C1 segment of cervical spinal cord (tissue), 14 donors: ENCODE measurements at places on chromosomes 4 and X.

DNA sequence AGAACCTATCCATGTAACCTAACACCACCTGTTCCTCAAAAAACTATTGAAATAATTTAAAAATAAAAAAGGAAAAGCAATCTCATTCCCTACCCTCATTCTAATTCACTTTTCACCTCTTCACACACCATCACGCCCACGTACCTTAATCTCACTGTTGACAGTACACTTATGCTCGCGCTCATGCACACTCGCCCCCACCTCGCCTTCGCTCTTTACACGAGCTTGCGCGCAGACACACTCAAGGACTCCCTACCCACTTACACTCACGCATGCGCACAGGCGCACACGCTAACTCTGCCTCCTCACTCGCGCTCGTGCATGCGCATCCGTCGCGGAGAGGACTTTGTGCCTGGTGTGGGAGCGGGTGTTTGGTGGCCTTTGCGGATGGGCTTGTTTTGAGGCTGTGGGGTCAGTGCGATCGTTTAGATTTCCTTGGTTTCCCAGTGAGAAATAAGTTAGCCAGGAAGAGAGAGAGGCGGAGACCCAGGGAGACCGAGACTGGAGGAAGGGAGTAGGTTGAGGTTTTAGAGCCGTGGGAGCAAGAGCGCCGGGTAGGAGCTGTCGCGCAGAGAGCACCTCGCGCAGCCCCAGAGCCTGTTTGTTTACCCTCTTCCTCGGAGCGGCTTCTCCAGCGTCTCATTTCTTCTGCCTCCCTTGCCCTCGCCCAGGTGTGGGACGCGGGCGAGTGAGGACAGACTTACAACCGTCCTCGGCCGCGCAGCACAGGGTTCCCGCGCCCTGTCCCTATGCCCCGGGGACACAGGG lies 8.1 kb upstream of the GSX2 start:
- peak; percentile 8 for DNase-seq

DNA sequence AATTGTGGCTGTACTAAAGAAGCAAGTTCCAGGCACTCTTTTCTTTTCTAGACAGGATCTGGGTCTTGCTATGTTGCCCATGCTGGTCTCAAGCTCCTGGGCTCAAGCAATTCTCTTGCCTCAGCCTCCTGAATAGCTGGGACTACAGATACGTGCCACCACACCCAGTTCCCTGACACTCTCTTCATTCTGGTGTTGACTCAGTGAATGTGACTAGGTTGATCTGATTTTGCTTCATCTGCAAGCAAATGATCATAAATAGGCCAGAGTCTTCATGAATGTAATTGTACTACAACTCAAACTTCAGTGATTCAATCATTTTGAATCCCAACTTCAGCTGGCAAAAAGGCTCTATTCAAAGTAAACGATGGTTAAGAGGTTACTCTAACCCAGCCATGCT lies 78.5 kb downstream of the APBB2 start:
- no peak for DNase-seq

DNA sequence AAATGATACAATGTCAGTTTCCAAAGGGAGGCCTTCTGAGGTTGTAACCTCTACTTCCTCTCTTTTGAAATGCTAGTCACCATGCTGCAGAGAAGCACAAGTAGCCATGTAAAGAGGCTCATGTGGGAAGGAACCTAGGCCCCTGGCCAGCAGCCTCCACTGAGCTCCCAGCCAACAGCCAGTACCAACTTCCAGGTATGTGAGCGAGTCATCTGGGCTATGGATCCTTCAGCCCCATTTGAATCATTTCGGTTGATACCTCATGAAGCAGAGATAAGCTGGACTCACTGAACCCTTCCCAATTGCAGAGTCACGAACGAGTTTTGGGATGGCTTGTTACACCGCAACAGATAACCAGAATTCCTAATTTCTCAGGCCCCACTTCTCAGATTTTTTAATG lies 187.0 kb upstream of the LDB2 start:
- no peak for DNase-seq

DNA sequence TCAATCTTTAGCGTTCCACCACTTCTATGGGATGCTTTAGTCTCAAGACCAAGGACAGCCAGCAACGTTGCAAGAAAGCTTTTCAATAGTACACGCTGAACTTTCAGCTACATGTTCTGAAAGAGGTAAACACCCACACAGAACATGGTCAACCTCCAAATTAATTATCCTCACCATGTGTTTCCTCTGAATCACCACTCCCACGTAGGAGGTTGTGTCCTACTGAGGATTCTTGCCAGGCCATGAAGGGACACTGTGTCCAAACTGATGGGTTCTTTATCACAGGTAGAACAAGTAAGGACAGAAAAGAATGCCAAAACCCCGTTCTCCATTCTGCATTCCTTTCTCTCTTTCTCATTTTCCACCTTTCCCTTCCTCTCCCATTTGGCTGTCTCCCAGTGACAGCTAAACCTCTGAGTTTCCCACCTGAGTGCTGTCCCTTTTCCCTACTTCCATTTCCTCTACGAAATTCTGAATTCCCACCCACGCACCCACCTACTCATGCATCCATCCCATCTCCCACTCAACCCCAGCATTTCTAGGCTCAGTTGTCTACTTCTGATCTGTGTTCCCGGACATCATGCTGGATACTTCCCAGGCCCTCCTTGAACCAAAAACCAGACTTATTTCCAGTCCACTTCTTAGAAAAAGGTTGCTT lies 29.0 kb upstream of the GPM6B start:
- peak; percentile 82 for DNase-seq

DNA sequence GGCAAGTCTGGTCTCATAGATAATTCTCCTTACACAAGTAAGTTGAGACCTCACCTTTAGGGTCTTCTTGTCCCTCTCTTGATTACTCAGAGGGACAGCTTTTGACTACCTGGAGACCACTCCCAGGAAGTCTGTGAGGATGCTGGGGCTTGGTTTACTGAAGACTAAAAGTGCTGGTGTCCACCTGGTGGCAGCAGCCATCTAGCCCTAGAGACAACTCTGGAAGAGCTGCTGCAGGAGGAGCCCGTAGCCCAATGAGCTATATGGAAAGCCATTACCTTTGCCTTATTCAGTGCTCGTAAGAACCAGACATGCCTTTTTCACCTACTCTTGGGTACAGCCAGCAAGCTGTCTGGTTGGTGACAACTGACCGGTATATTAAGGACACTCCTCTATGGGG lies 7.3 kb downstream of the FGFBP2 start:
- DNase-seq = no peak

DNA sequence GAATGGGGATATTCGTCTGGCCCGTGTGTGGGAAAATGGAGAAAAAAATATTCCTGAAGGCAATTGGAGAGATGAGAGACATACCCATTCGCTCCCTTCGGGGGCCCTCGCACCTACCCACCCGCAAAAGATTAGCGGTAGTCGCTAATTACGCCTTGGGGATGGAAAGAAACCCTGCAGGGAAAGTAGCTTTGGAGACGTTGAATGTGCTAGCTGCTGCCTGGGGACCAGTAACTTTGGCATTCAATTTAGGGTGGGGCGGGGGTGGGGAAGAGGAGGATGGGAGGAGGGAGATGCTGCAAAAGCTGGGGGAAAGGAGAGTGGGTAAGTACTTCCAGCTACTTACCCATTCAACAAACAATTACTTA lies 407 bp upstream of the ZC4H2 start:
- DNase-seq = no peak

DNA sequence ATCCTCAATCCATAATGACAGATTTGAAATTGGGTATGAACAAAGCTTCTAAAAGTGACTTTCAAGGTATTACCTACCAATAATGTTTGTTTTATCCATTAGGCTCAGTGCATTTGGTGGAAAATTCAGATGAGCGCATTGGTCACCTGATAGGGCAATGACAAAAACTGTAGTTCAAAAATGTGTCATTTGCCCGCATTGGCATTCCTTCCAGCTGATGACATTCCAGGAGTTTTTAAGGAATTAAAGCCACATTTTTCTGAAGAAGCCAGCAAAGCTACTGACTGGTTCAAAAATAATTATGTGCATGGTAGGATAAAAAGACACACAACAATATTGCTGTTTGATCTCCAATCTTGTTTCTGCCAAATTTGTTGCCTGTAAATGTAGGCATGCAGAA lies 473.4 kb upstream of the CPEB2 start:
- no peak for DNase-seq

DNA sequence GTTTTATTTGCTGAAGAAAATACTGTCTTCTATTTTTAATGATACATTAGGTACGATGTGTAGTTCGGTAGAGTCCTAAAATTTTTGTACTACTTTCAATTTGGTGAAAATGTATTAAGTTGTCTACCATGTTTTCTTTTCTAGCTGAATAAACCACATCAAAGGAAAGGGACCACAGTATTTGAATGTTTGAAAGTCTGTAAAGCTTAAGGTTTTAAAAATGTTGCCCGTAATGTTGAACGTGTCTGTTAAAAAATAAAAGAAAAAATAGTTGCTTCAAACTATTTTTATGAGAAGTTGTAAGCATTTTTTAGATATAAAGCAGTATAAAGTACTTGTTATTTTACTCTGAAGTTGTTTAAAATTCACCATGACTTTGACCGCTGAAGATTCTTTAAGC lies 3.2 kb downstream of the CDKN2AIP start:
- DNase-seq = no peak

DNA sequence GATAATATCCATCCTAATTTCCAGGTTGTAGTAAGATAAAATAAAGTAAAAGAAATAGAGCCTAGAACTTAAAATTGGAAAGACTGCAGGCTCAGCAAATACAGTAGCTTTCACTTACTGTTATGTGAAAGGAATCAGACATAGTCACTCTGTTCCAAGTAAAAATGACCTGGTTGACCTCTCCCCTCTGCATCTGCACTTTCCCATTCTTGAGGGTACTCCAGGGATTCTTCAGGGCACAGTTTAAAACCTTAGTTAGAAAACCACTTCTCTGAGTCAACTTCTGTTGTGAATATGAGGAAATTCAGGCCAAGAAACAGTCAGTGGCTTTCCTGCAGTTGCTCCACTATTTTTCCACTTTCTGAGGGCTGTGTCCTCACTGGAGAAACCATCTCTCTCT lies 42.9 kb downstream of the FRAS1 start:
- DNase-seq = no peak

DNA sequence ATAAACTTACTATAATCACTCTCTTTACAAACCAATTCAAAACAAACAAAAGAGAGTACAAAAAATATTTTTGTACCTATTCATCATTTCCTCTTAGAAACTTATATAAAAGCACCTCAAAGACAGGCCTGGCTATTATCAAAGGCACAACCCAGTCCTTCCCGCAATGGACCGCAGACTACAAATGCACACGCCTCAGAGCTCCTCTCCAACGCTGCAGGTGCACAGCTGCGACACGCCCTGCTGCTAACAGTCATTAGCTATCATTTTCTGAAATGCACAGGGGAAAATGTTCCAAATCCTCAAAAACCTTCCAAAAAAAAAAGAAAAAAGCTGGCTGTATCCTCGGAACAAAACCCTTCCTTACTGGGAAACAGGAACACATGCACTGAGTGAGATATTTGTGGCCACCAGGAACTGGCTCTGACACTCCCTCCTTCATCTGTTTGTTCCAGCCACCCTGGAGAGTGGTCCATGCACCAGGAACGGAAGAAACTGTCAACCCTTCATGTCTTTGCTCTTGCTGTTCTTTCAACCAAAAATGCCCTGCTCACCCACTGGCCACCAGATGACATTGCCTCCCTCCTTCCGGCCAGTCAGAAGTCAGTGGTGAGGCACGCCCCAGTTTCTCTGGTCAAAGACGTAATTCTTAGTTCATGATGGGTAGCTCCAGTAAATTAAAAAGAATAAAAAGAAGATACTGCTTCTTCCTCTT lies 16.7 kb downstream of the IRF2 start:
- peak; percentile 90 for DNase-seq

DNA sequence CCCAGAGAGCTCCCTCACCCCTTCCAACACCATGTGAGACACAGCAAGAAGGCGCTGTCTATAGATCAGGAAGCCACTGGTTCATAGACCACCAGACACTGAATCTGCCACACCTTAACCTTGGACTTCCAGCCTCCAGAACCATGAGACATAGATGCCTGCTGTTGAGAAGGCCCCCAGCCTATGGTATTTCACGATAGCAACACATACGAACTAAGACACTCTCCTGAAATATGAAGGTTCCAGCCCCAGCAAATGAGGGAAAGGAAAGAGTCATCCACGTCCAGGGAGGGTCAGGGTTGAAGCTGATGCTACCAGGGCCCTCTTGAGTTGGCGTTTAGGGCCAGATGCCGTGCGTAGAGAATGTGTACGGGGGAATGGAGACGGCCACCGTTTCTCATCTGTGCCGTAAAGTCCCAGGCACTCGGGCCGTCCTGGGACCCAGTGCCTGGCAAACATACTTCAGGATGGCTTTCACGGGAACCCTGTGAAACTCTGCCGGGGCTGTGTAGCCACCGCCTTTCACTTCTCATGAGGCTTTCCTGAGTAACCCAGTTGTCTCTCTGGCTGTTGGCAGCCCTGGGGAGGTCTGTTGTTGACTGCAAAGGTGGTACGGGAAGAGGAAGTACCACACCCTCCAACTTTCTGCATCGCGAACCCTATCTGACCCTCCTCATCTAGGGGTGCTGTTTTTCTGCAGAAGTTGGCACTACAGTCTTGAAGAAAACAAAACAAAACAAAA lies 17.7 kb upstream of the P2RY8 start:
- DNase-seq = no peak

- no peak for DNase-seq
Observed at GRCh38 chrX:5644776-5645175, 583.9 kb downstream of the NLGN4X start.

- no peak for DNase-seq
Observed at GRCh38 chrX:40474645-40475044, 106.1 kb upstream of the ATP6AP2 start.

GRCh38 chrX:65687367-65687766 lies 19.9 kb downstream of the MSN start:
- DNase-seq = no peak

DNA sequence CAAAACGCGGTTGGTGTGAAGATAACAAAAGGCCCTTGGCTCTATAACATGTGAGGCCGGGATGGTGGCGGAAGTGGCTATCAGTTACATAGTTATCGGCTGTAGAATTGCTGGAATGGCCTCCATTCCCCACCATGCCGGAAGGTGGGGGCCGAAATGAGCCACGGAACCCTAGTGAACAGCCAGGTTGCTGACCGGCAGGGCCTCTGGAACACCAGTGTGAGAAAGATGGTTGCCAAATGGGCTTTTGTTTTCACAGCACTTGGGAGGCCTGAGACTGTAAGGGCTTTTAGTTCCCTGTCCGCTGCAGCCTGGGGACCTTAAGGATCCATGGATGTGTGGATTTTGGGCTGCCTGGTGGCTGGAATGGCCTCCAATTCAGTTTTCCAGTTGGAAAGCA lies 23.3 kb upstream of the ARX start:
- no peak for DNase-seq

DNA sequence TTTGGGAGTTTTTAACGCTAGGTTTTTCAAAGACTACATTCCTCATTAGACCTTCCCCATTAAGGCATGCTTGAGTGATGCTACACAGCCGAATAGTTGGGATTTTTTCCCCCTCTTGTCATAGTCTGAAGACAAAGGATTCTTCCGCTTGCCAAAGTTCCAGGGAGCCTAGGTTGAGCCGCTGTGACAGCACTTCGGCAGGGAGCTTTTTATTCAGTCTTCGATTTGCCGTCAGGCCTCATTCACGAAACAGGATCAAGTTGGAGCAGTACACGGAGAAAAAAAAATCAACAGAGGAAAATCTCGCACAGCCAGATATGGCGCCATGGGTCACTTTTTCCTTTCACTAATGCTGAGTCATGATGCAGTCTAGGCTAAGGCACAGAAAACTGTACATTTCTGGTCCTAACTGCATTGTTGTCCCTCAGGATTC lies 24.3 kb downstream of the SHROOM3 start:
- DNase-seq = no peak
